Gastrocnemius medialis (tissue), 4 donors: ENCODE measurements at places on chromosomes 6 and 20.

DNA sequence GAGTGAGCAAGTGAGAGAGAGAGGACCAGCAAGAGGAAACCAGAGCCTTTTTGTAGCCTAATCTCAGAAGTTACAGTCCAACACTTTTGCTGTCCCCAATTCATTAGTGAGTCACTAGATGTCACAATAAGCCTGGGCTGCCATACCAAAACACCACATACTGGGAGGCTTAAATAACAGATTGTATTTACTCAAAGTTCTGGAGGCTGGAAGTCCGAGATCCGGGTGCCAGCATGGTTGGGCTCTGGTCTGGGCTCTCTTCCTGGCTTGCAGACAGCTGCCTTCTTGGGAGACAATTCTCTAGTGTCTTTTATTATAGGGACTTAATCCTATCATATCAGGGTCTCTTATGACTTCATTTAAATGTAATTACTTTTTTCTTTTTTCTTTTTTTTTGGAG lies 50.7 kb upstream of the FERMT1 start:
- no peak for DNase-seq

GRCh38 chr20:57478176-57478575 lies 46.8 kb downstream of the CTCFL start:
- DNase-seq, result no peak

DNA sequence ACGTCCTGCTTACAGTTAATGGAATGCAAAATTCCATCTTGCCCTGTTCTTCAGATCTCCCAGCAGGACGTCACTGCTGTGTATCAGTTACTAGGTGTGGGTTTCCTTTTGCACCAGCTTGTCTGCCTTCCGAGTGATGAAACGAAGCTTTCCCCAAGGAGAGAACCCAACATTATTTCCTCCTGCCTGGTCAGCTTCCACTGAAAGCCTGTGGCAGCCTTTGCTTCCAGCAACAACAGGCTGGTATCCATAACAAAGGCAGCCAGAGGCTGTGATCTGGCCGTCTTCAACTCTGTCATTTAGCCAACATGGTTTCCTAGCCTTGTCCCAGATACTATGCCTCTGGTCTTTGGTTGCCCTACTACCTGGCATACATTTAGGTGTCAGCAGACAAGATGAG lies 78.9 kb upstream of the HEY2 start:
- peak; percentile 13 for DNase-seq

DNA sequence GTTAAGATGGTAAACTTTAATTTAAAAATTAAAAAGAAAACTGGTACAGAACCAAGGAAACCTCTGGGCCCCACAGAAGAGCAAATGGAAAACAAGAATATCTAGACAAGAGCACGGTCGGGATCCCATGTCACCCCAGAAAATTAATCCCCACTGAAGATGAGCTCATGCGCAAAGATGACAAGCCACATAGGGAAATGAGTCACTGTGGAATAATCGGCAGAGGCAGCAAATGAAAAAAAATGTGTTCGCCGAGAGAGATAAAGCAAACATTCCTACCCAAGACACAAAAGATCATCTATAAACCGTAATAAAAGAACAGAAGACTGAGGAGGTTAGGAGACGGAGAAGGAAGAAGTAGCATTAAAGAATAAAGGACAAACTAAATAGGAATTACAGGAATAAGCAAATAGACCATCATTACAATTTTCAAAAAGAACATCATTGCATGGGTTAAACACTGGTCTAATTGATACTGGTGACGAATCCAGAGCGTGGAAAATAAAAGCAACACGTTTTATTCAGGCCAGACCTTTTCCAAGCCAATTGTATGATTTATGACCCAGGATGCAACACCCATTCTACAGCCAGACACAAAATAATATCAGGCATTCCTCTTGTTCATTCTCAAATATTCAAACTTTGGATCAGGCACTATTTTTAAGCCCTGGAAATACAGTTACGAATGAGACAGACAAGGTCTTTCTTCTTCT lies 138.0 kb upstream of the ARID1B start:
- DNase-seq, result no peak

DNA sequence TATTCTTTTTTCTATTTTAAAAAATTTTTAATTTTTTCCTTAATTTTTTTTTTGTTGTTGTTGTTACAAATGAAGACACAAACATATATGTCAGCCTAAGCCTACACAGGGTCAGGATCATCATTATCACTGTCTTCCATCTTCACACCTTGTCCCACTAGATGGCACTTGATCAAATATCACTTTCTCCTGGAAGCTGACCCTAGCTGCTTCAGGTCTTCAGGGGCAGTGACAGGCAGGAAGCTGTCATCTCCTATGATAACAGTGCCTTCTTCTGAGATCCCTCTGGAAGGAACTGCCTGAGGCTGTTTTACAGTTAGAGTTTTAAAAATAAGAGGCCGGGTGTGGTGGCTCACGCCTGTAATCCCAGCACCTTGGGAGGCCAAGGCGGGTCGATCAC lies 70.2 kb upstream of the EEF1E1 start:
- DNase-seq, result no peak

- no peak for DNase-seq
These were observed 90.0 kb downstream of the CENPW start for GRCh38 chr6:126429866-126430265.
